ENCODE measurements at places on chromosomes 1 and 21. TPM values are rescaled to one million over a fixed set of nuclear protein-coding genes. Genes with fewer than 3 reads are reported as not detected.

The WNT9A gene
- total RNA-seq, result 8.7 TPM

The MTMR11 gene
- 7.7 TPM for total RNA-seq

The GBP6 gene
- total RNA-seq, result not detected

The S100A14 gene
- total RNA-seq, result 0.40 TPM

The TNNT2 gene
- not detected for total RNA-seq

The CRP gene
- not detected for total RNA-seq

The LCE1E gene
- total RNA-seq, result not detected

The FCMR gene
- total RNA-seq, result 4.9 TPM

The C1orf116 gene
- total RNA-seq, result 4.5 TPM

The RCSD1 gene
- 0.05 TPM for total RNA-seq

The COL9A2 gene
- 0.36 TPM for total RNA-seq

The FMN2 gene
- 5.0 TPM for total RNA-seq

The CRABP2 gene
- total RNA-seq, result 10.7 TPM

The OLFML3 gene
- 3.8 TPM for total RNA-seq

The PTGER3 gene
- total RNA-seq, result not detected

The PRDX6 gene
- 289 TPM for total RNA-seq

The NVL gene
- total RNA-seq, result 19.1 TPM

The LAMC2 gene
- total RNA-seq, result 21.5 TPM
